M059J (cell line): ENCODE measurements at places on chromosomes 12 and 14.
A peak's percentile ranks its signal among the peaks of the same experiment; 100 is the strongest.

- DNase-seq: no peak
Measured at GRCh38 chr12:132151145-132151765, 7.0 kb downstream of the NOC4L start.

GRCh38 chr12:109737631-109738030, 24.0 kb downstream of the FAM222A start:
- no peak for DNase-seq

DNA sequence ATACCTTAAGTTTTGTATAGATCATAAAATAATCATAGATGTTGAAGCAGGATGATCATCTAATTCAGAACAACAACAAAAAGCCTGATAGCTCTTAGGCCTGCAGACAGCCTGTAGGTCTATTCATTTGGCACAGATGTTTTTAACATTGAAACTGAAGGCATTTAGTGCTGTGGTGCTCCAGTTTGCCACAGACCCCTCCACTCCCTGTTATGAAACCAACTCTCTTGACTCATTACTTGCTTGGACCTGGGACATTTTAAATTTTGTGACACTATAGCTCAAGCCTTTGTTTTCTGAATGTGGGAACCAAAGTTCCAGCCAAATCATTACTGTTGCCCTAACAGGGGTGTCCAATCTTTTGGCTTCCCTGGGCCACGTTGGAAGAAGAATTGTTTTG, 9.1 kb downstream of the PRKCH start:
- DNase-seq: no peak

- DNase-seq: no peak
Measured at GRCh38 chr12:78938341-78939084, 73.9 kb downstream of the SYT1 start.

DNA sequence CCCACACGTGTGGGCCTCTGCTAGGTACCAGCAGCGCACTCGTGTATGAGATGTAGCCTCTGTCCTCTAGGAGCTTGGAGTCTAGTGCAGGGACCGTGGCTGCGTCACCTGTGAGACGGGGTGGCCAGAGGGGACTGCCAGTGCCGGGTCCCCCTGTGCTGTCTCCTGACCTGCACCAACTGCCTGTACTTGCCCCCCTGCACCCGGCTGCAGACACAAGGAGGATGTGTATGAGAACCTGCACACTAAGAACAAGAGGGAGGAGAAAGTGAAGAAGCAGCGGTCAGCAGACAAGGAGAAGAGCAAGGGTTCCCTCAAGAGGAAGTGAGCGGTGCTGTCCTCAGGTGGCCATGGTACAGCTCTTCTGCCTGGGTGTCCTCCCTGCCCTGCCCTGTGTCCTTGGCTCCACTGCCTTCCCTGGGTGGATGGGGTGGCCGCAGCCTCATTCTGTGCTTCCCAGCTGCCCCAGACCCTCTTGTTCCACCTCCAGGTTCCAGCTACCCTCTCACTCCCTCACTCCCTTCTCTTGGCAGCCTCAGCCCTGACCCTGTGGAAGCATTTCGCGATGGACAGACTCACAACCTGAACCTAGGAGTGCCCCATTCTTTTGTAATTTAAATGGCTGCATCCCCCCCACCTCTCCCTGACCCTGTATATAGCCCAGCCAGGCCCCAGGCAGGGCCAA, 9.6 kb downstream of the PTPN6 start:
- peak; percentile 58 for DNase-seq

- DNase-seq: no peak
Measured at GRCh38 chr12:64749461-64750200, 9.6 kb downstream of the GNS start.

DNA sequence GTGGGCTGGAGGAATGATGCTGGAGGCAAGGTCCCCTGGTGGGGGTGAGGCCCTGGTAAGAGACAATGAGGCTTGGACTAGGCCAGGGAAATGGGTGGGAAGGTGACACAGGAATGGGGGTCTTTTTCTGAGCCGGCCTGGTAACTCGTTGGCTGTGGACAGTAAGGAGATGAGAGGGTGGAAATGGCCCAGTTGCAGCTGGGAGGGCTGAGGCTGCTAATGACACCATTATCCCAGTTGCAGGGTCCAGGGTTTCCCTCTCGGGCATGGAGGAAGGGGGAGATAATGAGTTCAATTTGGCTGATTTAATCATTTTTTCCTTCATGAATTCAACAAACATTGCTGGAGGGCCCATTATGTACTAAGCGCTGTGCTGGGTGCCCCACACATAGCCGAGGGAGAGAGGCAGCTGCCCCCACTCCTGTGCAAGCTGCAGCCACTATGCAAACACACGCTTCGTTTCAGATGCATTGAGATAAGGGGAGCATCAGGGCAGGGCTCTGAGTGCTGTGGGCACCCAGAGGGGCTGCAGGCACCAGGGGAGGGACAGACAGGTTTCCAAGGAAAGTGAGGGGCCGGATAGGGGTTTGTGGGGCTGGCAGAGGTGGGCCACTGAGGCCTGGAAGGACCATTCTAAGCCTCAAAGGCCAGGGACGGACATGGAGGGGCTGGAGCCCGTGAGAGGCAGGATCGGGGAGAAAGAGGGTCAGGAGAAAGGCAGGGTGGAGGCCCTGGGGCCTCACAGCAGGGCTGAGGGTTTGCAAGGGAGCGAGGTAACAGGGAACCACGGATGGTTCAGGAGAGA, 43.2 kb upstream of the MEG3 start:
- no peak for DNase-seq

DNA sequence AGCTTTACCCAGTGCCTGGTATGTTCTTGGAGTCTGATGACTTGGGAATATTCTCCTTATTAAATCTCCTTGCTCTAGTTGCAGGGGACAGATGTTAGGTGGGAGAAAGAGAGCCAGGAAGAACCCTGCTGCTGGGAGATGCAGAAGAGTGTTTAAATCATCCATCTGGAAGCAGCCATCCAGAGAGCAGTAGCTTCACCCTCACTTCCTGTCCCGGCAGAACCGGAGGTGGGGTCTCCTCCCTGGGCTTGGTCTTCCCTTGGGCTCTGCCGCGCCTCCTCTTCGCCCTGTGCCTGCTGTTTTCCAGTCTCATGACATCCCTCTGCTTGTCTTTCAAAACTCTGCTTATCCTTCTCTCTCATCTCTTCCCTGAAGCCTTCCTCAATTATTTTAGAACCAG, 15.5 kb downstream of the B4GALNT3 start:
- no peak for DNase-seq

DNA sequence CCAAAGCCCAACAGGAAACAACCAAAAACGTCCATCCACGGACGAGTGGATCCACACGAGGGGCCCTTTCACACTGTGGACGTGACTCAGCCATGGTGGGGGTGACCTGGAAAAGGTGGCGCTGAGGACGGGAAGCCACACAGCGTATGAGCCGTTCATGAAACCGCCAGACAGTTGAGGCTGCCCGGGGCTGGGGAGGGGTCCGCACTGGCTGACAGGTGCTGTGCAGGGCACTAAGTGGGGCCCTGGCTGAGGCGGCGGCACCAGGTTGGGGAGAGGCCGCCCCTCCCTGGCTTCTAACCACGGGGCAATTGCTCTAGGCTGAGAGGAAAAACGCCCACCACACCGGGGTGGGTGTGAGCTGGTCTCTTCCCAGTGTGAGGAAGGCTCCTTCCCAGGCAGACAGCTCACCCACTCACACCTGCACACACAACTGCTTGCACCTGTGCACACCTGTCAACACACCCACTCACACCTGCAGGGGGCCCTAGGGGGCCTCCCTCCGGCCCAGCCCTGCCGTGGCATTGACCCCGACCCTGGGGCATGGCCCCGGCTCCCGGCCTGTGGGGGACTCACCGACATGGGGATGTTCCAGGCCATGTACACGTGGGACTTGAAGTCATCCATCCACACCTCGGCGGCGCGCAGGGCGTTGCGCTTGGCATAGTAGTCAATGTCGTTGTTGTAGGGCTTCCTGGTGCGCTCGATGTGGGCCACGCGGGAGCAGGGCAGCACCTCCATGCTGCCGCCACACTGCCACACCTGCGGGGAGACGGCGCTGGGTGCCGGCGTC, 58.9 kb downstream of the NOC4L start:
- no peak for DNase-seq

DNA sequence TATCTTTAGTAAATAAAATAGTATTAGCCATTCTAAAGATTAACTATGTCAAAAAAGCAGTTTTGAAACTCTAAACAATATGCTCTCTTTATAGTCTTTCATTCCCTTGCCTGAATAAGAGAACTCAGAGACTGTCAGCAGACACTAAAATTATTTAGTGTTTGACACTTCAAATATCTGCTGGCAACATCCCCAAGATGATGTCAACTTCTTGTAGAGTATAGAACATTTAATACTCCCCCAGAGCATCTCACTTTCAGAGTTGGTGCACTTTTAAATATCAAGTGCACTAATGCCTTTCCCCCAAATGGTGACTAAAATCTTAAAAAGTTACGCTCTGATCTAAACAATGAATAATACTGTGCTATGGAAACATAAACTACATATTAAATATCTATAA, 374.9 kb downstream of the SLC6A15 start:
- DNase-seq: no peak

DNA sequence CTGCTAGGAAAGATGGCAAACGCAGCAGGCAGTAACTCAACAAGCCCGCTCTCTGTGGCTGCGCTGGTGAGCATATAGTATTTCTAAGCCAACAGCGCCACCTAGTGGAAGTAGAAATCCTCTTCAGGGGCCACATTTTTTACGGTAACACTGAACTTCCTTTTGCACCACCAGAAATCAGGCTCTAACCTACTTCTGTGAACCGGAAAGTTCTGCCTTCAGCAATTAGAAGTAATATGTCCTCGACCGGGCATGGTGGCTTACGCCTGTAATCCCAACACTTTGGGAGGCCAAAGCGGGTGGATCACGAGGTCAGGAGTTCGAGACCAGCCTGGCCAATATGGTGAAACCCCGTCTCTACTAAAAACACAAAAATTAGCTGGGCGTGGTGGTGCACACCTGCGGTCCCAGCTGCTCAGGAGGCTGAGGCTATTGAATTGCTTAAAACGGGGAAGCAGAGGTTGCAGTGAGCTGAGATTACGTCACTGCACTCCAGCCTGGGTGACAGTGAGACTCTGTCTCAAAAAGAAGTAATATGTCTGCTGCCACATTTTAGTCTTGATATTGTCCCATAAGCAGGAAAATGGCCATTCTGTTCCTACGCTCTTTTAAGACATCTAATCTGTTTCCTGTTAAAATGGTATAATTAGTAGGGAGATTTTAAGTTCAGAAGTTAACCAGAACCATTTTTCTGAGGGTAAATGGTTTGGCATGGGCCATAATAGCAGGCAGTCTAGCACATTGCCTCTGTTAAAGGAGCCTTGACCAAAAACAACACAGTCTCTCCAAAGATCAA, 26.8 kb downstream of the APOBEC1 start:
- peak; percentile 77 for DNase-seq

DNA sequence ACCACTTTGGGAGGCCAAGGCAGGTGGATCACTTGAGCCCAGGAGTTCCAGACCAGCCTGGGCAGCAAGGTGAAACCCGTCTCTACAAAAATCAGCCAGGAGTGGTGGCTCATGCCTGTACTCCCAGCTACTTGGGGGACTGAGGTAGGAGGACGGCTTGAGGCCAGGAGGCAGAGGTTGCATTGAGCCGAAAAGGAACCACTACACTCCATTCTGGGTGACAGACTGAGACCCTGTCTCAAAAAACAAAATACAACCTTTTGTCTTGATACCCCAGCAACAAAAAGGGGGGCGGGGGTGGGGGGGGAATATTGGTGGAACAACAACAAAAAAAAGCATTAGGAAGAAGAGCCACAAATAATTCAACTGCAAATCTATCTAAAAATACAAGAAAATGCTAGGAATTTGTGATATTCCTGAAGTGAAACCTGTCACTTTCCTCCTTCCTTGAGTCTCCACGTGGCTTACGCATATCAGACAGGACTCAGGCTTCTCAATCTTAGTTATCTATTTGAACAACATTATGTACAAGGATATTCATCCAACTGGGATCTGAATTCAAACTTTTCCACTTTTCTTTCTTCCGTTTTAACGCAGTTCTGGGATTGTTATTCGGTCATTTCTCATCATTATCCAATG, 1.3 kb downstream of the R3HDM2 start:
- peak; percentile 11 for DNase-seq

DNA sequence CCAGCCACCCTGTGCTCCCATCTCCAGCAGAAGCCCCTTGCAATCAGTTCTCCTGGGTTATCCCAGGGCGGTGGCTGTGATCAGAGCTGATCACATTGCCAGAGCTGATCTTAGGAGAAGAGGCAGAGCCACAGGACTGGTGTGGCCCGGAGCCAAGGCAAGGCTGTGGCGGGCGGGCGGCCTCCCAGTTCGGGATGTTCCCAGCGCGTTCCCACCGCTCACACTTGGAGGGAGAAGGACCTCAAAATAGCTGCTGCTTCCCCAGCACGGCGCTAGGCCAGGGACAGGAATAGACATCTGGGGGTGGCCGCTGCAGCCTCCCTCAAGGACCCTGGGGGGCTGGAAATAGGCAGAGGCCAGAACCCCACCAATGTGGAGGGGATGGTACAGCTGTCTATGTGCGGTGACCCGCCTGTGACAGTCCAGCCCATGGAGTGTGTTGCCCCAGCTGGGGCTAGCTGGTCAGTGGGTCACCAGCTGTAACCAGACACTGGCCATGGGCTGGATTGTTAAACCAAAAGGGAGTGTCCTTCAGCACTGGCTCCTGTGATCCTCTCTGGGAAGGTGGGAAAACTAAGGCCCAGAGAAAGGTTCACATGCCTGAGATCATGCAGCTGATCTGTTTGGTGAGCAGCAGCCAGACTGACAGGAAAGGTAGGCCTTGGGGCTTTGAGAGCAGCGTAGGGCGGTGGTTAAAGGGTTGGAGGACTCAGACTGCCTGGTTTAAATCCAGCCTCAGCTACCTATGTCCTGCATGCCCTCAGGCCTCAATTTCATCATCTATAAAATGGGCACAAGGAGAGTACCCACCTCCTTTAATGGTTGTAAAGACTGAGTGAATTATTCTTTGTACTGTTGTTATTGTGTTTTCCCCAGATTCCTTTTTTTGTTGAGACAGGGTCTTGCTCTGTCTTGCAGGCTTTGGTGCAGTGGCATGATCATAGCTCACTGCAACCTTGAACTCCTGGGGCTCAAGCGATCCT, 8.0 kb upstream of the POP5 start:
- DNase-seq: no peak

- DNase-seq: no peak
Measured at GRCh38 chr12:18277196-18277595, 15.9 kb downstream of the PIK3C2G start.

GRCh38 chr14:59302313-59302712, 113.8 kb downstream of the DAAM1 start:
- no peak for DNase-seq

DNA sequence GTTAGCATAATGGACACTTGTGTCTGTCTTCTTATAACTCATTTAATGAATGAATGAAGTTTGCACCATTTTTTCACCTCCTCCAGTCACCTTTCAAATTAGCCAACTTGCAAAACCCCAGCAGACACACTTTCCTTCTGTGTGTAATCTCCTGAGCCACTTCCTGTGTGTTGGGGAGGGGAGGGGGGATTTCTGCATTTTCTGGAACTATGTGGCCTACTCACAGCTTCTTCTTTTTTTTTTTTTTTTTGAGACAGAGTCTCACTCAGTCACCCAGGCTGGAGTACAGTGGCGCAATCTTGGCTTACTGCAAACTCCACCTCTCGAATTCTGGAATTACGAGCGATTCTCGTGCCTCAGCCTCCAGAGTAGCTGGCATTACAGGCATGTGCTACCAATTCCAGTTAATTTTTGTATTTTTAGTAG, 4.1 kb upstream of the SERPINA1 start:
- peak; percentile 51 for DNase-seq
